ENCODE measurements at places on chromosomes 5 and 9.

GRCh38 chr9:131255676-131256197 is 20.6 kb downstream of the FAM78A start:
- no peak for DNase-seq

DNA sequence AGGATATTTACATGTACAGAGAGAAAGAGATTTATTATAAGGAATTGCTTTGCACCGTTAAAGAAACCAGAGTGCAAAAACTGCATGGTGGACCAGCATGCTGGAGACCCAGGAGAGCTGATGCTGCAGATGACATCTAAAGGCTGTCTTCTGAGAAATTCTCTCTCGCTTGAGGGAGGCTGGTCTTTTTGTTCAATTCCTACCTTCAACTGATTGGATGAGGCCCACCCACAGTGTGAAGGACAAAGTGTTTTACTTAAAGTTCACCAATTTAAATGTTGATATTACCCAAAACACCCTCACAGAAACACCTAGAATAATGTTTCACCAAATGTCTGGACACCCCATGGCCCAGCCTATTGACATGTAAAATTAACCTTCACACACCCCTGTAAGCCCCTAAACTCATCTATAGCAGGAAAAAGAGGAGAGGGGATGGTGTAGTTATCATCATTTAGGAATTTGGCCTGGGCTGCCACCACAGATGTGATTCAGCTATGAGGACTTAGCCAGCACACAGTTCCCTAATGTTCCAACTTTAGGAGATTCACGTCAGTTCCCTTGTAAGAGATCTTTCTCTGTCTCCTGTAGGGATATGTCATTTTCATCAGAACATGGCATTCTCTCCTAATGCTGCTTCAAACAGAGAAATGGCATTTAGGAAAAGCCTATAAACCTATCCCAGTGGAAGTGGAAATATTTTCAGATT is 358.2 kb upstream of the TLE4 start:
- peak; percentile 62 for DNase-seq

DNA sequence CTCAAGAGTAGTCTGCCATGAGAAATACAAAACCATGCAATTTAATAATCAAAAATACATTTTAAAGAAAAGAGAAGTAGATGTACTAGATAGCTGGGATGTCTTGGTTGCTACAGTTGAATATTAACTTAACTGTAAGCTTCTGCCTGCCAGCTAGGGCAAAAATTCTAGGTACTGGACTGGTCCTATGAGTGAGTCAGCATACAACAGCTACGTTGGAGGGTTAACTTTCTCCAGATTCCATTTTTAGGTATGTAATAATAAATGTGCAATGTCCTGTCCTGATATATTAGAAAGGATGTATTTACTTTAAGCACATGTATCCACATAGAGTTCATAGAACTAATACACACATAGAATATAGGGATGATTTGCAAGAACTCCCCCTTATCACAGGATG is 230.1 kb downstream of the CAAP1 start:
- DNase-seq, result no peak

DNA sequence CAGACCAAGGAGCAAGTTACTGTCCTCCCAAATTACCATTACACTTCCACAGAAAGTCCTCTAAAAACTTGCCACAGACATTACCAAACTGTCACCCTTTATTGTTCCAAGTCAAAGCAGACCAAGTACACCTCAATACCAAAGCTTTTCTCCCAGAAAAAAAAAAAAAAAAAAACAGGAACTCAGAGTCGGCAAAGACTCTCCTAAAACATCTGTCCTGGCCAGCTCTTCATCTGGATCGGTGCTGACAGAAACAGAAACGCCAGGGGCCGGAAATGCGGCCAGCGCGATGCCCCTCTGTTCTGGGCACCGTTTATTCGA is 718 bp downstream of the DEPDC1B start:
- DNase-seq, result no peak

DNA sequence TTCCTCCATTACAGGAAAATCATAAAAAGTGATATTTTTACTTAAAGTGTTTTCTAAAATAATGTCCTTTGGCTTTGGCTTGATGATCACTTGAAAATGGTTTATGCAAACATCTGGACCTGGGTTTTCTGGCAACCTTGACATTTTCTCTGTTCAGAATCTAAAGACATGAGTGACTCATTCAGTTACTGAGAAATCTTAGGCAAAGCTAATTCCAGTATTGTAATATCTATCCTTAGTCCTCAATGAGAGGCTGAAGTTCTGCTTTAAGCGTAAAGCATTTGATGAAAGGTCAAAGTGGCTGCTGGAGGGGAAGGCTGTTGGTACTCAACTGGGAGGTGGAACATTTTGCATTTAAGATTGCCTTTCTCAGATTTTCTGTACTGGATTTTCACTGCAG is 2.3 kb downstream of the MAN2A1 start:
- peak; percentile 63 for DNase-seq

- peak; percentile 91 for DNase-seq
Observed at GRCh38 chr5:158700231-158701006, 399.3 kb downstream of the EBF1 start.

- no peak for DNase-seq
Observed at GRCh38 chr5:80654054-80654390, 430 bp upstream of the MSH3 start.

DNA sequence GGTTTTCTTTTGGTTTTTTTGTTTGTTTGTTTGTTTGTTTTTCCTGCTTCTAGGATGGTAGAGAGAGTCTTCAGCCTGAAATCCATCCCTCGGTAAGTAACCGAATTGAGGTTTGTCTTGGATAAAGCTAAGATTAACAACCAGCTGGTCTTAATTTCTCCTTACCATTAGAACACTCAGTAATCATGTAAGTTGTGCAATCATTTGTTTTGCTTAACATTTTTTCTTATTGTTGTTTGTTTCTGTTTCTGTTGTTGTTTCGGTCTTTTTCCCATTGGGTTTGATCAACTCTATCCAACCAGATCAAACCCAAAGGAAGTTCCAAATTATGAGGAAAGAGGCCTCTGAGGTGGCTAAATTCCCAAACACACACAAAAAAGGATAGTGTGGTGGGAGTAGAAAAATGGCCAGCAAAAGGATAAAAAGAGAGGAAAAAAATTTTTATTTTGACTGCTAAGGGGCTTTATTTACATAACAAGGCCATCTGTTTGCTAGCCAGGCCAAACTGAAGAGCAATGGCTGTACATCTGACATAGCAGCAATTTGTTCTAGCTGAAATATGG is 49.6 kb upstream of the ANKRD31 start:
- DNase-seq, result no peak

- peak; percentile 48 for DNase-seq
Observed at GRCh38 chr5:151685749-151686673, 704 bp downstream of the SPARC start.

DNA sequence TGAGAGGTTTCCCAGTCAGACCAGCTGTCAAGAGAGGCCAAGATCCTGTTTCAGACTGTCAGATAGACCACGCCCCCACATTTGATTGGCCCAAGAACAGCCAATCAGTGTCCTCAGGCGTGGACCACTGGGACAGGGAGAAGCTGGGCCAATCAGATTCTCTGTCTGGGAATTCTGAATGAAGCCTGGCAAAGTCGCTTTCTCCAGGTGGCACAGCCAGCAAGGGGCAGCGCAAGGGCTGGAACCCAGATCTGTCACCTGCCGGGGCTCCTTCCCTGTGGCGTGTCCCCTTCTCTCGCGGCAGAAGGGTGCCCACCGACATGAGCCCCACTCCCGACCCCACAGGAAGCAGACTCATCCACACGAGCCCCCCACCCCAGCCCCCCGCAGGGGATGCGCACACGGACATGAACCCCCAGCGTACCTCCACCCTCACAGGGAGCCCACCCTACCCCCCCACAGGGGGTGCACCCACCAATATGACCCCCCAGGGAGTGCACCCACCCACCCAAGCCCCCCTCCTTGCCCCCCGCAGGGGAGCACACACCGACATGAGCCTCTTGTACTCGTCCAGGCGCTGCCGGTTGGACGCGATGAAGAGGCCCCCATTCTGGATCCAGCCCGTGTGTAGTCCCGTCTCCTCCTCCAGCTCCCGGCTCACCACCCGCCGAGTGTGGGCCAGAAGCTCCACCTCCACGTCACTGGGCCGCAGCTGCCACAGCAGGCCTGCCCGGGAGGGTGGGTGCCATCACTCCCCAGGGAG is 6.1 kb downstream of the SARDH start:
- DNase-seq, result peak; percentile 19

DNA sequence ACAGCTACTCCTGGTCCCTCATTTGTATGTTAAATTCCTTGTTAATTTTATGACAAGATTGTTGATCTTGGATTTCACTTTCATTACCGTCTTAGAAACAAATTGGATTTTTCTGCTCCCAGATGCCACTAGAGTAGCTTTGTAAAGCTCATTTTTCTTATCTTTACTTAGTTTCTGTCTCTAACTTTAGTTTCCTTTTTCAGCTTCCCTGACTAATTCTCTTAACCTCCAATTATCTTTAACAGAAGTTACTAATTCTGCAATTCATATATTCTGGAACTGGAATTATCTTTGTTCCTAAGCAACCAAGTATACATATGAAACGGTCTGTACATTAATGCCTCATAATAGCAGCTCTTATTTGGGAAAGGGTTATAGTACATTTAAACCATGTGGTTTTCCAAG is 16.7 kb downstream of the ITGA1 start:
- no peak for DNase-seq

GRCh38 chr5:81038495-81038894 is 78.3 kb downstream of the RASGRF2 start:
- no peak for DNase-seq

GRCh38 chr9:125534971-125535701 is 171.9 kb downstream of the MAPKAP1 start:
- no peak for DNase-seq

GRCh38 chr5:79236362-79236969 is 535 bp downstream of the JMY start:
- DNase-seq, result peak; percentile 24

- DNase-seq, result peak; percentile 86
Observed at GRCh38 chr5:156396063-156396829, 69.3 kb downstream of the SGCD start.

- DNase-seq, result no peak
Observed at GRCh38 chr9:38334234-38334633, 58.3 kb upstream of the ALDH1B1 start.

- DNase-seq, result no peak
Observed at GRCh38 chr9:81656871-81657337, 32.4 kb downstream of the TLE1 start.

GRCh38 chr5:37495668-37496347 is 116.7 kb downstream of the WDR70 start:
- peak; percentile 79 for DNase-seq

DNA sequence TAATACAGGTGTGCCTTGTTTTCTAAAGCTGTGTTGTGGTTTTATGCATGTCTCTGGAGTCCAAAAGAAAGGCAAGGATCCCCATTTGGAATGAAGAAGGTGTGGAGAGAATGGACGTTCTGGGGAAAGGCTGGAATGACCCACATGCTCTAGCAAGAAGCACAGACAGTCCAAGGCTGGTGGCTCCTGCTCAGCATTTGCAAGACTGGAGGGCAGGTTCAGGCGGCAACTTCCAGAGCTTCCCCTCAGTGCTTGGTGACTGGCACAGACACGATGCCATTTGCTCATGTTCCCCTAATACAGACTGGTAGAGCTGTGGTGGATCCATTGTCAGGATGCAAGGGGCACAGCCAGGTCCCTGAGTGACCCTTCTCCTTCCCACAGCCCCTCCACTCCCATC is 8.2 kb downstream of the SLC22A4 start:
- no peak for DNase-seq

GRCh38 chr5:146039420-146039819 is 66.0 kb downstream of the PLAC8L1 start:
- no peak for DNase-seq

DNA sequence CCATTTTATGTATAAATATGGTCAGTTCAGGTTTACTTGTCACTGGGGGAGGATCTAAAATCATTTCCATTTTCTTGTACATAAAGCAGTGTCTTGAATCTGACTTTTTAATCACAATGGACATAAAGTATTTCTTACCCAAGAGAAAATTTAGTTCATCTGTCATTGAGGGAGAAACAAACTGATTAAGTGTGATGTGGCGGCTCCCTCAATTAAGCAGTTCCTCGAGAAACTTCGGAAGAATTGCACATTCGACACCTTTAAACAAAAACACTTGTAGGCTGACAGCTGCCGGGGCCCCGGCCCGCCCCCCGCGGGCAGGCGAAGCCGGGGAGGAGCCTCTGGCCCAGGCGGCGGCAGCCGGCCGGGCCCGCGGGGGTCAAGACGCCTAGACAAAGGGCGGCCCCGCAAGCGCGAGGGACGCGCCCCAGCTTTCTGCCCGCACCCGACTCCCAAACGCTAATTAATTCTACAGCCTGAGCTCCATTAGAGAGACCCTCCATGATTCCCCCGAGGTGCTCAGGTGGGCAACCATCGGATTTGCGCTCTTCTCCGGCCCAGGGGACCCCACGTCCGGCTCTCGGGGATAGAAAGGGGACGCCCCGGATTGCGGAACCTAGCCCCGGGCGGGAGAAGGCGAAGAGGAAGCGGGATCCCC is 750 bp downstream of the TRIM36 start:
- DNase-seq, result no peak

DNA sequence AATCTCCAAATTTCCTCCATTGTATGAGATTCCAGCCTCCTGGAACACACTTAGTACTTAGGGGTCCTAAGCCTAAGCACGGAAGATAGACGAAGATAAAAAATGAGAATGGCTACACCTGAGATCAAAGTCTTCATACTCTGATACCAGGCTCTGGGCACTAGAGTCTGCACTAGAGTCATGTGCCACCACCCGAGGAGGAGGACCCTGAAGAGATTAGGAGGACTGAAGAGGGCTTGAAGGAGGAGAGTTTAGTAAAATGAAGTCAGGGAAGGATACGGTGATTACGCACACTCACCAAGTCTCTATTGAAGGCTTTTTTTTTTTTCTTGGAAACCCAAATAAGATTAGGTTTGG is 573 bp upstream of the SPATA24 start:
- no peak for DNase-seq

- DNase-seq, result no peak
Observed at GRCh38 chr9:93134740-93135444, 841 bp upstream of the NINJ1 start.

DNA sequence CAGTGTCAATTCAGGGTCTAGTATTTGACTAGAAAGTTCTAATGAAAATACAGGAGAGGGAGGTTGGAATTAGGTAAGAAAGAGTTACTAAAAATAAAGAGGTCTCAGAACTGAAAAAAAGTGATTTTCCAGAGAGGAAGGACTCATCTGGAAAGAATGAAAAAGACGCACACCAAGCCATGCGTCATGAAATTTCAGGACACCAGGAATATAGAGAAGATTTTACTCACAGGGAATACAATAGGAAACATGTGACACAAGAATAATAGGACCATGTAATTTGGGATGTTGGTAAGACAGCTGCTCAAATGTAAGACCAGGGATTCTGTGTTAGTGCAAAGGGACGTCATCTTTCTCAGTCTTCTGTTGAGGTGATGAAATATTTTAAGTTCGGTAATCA is 224.7 kb downstream of the GDNF start:
- peak; percentile 92 for DNase-seq

- no peak for DNase-seq
Observed at GRCh38 chr9:121216271-121216805, 14.7 kb upstream of the RAB14 start.

DNA sequence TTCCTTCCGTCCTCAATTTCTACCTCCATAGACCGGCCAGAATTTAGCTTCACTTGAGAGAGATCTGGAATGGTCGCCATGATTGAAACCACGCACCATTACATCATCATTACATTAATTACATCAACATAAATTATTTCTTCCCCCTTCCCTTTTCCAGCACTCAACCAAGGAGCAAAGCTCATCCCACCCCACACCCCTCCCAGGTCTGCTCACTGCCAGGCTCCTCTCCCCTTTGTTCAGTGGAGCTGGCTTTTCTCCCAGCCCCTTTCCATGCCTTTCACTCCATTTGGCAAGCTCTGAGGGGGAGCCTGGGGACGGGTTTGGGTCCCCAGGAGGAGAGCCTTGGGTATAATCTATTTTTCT is 8.4 kb downstream of the RACK1 start:
- no peak for DNase-seq
